ENCODE measurements at places on chromosomes 7 and 10.

DNA sequence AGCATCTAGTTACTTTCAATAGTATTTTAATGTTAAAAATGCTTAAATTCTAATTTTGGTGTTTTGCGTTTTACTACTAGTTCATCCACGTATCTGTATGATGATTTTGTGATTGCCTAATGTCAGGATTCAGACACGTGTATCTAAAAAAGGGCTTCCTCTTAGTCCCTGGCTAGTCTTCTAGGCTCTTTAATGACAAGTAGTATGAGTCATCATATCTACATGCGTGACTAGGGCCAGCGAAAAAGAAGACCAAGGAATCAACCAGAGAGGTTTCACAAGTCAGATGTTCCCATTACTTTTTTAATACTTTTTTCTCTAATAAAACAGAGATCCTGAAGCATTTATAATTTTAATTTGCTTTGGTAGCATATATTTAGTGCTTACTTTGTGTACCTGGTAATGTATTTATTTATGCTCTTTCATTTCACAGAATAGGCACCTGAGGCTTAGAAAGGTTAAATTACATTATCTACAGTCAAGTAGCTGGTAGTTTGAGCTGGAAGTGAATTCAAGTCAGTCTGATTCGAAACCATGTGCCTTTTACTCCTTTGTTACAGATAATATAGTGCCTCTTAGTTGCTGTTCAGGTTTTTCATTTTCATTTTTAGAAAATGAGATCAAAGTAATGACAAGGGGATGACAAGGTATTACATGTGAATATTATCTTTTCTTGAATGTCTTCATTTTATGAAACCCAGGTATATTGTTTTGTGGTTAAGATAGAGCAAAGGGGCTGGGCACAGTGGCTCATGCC lies 140.3 kb downstream of the FOXP2 start:
- no peak for DNase-seq

DNA sequence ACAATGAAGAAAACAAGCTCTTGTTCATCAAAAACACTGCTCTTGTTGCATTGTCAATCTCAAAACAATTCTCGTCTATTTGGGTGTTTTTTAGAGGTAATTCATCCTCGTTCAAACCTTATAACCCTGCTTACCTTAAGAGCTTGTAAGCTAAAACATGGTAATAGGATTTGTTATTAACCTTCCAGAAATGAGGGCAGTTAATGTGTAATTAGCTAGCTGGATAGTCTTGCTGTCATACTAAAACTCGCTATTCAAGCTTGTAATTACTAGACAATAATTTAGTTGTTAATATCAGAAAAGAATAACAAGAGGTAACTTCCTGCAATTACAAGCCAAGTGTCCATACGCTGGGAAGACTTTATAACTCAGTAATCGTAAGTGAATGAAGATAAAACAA lies 101.6 kb downstream of the UBE2H start:
- DNase-seq = no peak

DNA sequence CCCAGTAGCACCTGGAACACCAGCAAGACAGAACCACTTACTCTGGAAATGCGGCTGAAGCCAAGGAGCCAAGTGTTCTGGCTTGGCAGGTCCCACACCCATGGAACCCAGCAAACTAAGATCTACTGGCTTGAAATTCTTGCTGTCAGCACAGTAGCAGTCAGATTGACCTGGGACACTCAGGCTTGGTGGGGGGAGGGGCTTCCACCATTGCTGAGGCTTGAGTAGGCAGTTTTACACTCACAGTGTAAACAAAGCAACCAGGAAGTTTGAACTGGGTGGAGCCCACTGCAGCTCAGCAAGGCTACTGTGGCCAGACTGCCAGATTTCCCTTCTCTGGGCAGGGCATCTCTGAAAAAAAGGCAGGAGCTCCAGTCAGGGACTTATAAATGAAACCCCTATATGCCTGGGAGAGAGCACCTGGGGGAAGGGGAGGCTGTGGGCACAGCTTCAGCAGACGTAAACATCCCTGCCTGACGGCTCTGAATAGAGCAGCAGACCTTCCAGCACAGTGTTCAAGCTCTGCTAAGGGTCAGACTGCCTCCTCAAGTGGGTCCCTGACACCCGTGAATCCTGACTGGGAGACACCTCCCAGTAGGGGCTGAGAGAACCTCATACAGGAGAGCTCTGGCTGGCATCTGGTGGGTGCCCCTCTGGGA lies 121.2 kb downstream of the MTERF1 start:
- DNase-seq = peak; percentile 23

DNA sequence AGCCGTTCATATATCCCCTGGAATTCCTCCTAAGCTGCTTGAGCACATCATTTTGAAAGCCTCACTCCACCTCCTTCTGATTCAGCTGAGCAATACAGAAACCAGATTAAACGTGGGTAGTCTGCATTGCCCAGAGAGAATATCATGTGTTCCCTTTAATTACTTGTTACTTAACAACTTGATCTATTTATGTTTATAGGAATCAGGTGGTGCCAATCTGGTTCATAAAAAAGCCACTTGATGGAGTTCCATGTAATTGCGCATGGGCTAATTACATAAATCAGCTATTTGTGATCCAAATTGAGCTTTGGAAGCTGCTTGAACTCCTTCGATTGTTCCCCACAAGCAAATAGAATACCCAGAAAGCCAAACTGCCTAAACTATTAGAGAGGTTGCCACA lies 114.7 kb upstream of the ADCY1 start:
- DNase-seq = no peak

- DNase-seq = no peak
Measured at GRCh38 chr10:91296471-91296870, 76.0 kb downstream of the PCGF5 start.

- DNase-seq = no peak
Measured at GRCh38 chr10:75202321-75203045, 8.1 kb upstream of the VDAC2 start.

GRCh38 chr10:19209319-19209718 lies 160.7 kb downstream of the MALRD1 start:
- DNase-seq = no peak

GRCh38 chr7:80284855-80285254 lies 150.2 kb downstream of the GNAI1 start:
- DNase-seq = no peak

GRCh38 chr10:49742683-49743463 lies 19.2 kb downstream of the OGDHL start:
- no peak for DNase-seq

- no peak for DNase-seq
Measured at GRCh38 chr7:157678501-157678900, 341.7 kb downstream of the DNAJB6 start.

- no peak for DNase-seq
Measured at GRCh38 chr7:42106562-42106961, 130.4 kb downstream of the GLI3 start.

GRCh38 chr7:40474790-40475680 lies 340.2 kb downstream of the SUGCT start:
- no peak for DNase-seq

GRCh38 chr7:119572541-119572940 lies 700.4 kb upstream of the KCND2 start:
- no peak for DNase-seq
